ENCODE measurements at places on chromosomes 13 and 19.

DNA sequence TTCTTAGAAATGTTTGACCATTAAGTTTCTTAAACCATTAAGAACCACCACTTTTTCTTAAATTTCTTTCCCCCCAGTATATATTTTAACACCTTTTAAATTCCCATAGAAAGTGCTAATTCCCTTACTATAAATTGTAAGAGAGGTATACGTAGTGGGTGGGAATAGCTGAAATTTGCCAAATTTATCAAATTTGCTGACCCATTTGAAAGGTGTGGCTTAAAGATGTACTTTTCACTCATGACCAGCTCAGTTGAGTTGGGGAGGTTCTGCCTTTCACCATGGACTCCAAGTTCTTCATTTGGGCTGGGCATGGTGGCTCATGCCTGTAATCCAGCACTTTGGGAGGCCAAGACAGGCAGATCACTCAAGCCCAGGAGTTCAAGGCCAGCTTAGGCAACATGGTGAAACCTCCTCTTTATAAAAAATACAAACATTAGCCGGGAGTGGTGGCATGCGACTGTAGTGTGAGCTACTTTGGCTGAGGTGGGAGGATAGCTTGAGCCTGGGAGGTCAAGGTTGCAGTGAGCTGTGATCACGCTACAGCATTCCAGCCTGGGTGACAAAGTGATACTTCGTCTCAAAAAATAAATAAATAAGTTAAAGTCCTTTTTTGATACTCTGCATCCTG, 133.2 kb downstream of the MRPL57 start:
- DNase-seq, result no peak

DNA sequence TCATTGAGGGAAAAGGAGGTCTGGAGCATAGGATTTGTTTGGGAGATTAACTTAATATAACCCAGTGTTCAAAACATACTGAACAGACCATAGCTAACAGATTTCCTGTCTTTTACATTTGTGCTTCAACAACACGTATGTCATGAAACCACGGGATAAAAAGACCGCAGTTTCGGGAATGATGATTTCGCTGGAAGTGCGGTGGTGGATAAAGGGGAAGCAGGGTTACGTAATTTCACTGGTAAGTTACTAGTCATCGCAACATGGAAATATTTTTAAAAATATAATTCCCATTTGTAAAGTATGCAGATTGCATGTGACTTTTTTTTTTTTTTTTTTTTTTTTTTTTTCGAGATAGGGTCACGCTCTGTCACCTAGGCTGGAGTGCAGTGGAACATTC, 237.4 kb downstream of the LMO7 start:
- no peak for DNase-seq

- DNase-seq, result no peak
These were observed 76.8 kb upstream of the ZNF835 start for GRCh38 chr19:56748378-56748777.

DNA sequence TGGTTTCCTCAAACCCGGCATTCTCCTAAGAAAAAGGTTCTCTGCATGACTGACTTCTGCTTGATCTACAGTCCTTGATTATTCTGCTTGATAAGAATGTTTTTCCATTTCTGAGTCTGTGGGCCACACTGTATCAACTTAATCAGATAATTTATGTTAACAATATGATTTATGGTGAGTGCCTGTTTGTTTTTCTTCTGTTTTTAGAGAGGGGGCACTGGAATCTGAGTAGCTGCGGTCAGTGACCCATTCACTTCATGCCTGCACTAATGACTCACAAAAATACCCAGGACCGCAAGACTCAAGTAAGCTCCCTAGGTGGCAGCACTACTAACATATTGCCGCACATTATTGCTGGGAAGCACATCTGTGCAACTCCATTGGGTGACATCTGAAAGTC, 542.3 kb upstream of the ATXN8OS start:
- DNase-seq, result no peak

- DNase-seq, result no peak
These were observed at the start of gene ZBTB32 for GRCh38 chr19:35704218-35704617. ZBTB32 (plus strand) TSS chr19:35704558; CDS start chr19:35714627, 10,069 bp downstream.

GRCh38 chr19:10712045-10712444, 5.8 kb upstream of the DNM2 start:
- DNase-seq, result no peak

GRCh38 chr13:33485247-33485646, 199.7 kb upstream of the STARD13 start:
- DNase-seq, result no peak

DNA sequence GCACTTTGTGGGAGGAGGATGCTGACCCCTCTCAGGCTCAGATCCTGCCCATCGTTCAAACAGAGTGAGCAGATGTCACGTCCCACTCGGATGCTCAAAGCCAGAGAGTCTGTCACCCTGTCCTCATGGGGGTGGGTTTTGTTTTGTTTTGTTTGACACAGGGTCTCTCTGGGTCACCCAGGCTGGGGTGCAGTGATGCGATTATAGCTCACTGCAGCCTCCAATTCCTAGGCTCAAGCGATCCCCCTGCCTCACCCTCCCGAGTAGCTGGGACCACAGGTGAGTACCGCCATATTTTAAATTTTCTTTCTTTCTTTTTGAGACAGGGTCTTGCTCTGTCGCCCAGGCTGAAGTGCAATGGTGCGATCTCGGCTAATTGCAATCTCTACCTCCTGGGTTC, 4.0 kb downstream of the ADGRE2 start:
- DNase-seq, result no peak

DNA sequence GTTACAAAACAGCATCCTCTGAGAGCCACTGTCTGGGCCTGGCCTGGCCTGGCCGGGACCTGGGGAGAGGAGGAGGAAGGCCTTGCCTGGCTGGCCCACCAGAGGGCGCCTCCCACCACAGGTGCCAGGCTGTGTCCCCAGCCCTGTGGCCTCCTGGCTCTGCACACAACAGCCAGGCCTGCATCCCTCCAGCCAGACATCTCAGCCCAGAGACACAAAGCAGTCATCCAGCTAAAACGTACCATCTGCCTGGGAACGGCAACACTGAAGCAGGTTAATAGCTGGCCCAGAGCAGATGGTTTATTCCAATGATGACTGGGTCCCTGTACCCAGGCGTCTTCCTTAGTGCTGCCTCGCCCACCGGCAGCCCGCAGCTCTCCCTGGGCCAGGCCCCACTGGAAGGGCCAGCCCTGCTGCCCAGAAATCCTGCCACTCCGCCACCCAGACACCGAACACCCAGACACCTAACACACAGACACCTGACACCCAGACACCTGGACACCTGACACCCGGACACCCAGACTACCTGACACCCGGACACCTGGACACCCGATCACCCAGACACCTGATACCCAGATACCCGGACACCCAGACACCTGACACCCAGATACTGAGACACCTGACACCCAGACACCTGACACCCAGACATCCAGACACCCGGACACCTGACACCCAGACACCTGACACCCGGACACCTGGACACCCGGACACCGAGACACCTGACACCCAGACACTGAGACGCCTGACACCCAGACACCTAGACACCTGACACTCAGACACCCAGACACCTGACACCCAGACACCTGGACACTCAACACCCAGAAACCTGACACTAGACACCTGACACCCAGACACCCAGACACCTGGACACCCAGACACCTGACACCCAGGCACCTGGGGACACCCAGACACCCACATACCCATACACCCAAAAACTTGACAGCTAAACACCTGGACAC, 20.1 kb downstream of the C19orf12 start:
- peak; percentile 89 for DNase-seq

DNA sequence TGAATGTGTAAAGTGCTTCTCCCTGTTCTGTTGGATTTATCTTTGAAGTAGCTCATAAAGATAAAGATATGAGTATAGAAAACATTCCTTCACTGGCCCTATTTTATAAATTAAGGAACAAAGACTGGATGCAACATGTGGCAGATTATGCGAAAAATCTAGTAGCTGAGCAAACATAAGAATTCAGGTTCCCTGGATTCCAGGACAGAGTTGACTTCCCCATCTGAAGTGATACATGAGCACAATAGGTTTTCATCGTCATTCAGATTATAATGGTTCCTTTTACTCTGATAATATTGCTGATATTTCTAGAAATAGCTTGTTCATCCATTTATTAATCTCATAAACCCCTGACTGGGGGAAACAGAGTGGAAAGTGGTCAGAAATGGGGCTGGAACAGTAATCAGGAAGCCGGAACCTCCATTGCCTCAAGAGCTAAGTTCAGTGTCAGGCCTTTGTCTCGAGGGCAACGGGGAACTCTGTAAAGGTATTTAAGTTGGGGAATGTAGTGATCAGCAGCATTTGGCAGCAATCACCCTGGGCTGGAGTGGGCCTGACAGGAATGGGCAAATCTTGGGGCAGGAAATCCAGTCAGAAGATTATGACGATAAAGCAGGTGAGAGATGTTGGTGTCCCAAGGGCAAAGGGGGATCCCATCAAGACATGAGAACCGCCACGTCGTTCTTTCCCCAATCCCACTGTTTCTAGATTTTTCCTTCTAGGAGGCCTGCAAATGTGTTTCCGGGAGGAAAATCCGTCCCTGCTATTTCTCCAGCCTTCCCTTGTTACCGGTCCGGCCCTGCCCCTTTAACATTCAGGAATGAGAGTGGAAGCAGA, 232.5 kb upstream of the SERP2 start:
- DNase-seq, result no peak

Data from activated T-cell treated with anti-CD3 and anti-CD28 coated beads, Interleukin-2, amount 50 U/mL, for 24 hours (primary cell).